ENCODE measurements at places on chromosomes 1 and 21.

GRCh38 chr1:168609741-168610510 is 33.5 kb downstream of the XCL1 start:
- DNase-seq: no peak

DNA sequence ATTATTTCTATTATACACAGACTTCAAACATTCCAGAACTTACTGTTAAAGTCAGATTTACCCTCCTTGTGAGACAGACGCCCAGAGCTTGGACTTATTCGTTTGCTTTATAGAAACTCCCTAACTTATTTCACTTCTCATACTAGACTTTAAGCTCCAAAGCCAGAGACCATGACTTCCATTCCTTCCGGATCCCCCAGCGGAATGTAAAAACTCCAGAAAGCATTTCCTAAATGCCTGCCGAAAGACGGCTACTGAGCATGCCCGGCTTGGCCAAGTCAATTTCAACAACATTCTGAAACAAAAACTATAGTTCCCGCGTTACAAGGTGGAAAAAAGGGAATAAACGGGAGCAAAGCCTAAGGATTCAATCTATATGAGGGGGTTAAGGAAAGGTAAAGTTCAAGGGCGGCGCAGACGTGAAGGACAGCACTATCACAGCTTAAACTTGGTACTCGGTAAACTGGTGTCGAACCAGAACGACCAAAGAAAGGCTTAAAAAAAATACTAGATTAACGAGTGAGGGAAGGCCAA is 1.1 kb downstream of the USP48 start:
- DNase-seq: no peak

GRCh38 chr1:7621334-7622219 is 149.5 kb upstream of the VAMP3 start:
- no peak for DNase-seq

DNA sequence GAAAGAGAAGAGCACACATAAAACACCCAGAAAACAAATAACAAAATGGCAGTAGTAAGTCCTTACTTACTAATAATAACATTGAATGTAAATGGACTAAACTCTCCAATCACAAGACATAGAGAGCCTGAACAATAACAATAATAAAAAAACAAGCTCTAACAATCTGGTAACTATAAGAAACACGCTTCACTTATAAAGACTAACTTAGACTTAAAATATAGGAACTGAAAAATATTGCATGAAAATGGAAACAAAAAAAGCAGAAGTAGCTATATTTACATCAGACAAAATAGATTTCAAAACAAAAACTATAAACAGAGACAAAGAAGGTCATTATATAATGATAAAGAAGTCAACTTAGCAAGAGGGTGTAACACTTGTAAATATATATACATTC is 83.1 kb upstream of the LYPLAL1 start:
- no peak for DNase-seq

DNA sequence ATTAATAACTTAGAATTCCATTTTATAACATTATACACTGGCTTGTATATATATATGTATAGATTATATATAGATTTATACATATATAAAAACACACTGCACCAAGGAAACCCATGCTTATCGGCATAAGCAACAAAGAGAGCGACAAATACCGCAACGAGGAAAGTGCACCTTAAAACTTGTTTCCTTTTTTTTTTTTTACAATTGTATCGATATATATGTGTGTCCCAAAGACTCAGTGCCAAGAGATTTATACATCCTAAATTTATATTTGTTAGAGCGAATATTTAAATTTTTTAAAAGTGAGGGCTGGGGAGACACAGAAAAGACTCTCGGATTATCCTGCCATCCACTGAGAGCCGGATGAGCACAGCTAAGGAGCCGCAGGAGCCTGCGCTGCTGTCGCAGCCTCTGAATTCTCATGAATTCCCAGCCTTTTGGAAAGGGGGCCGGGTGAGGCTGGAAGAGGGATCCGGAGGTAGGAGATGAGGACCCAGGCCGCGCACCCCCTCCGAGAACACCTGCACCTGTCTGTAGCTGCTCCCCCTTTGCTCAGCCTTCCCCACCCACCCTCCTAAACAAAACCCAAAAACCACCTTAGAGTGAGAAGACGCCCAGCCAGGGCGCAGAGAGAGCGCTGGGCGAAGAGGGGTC is 5.2 kb downstream of the DMRTA2 start:
- no peak for DNase-seq

DNA sequence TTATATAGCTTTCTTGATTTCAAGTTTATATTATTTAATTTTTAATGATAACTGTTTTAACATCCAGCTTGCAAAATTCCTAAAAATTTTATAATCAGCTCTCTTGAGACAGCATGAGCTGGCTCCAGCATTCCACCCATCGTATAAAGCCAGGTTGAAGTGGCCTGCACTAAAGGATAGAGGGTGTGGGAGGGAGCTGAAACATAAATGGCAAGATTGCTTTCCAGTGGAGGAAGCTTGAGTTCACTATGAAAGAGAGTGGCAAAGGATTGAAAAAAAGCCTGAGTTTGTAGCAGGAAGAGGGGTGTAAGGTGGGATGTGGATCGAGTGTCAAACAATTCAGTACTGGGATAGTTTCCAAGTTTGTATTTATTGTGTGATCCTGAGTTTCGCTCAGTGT is 48.5 kb upstream of the ZNF644 start:
- no peak for DNase-seq

- DNase-seq: no peak
These were observed 1.5 kb downstream of the KCNA3 start for GRCh38 chr1:110673197-110673701.

- no peak for DNase-seq
These were observed 12.8 kb downstream of the BACE2 start for GRCh38 chr21:41180752-41181151.

DNA sequence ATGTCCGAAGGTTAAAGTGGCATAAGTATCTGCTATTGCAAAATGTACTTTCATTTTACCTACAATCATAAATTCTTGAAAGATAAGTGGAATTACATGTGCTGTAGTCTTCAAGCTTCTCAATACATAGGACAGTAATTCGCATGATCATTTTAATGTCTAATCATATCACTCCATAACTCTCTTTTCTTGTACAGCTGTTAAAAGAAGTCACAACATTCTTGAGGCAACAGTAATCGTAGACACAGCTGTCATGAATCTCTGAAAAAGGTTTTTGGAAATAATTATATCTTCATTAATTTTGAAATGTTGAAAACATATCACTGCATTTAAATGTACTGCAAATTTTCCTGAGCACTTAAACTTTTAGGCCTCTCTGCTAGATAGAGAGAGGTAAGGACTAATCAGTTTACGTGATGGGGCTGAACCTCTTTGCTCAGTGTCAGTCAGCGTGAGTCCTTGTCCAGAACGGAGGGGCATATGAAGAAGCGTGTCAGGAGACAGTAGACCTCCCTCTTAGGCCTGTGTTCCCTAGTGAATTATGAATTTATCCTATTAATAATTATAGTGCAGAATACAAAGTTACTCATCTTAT is 133.4 kb downstream of the NEK7 start:
- no peak for DNase-seq

GRCh38 chr1:167185974-167186657 is 34.6 kb upstream of the POU2F1 start:
- DNase-seq: no peak

GRCh38 chr1:7565099-7565750 is 205.9 kb upstream of the VAMP3 start:
- no peak for DNase-seq

DNA sequence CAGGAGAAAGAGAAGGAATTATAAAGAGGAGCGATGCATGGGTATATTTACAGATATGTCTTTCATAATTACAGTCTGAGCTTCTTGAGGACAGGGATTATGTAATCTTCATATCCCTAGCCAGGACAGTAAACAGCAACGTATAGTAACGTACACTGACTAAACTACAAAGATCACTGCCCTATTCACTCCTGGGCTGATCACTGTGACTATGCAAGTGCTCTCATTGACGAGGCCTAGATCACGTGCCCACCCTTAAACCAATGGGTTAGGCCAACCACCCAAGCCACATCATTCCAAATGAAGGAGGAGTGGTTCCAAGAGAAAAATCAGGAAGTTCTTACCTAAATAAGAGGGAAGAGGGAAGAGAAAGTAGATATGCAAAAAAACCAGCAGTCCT is 18.5 kb downstream of the PIK3R3 start:
- no peak for DNase-seq

GRCh38 chr1:230772457-230773395 is 25.5 kb downstream of the CAPN9 start:
- no peak for DNase-seq

DNA sequence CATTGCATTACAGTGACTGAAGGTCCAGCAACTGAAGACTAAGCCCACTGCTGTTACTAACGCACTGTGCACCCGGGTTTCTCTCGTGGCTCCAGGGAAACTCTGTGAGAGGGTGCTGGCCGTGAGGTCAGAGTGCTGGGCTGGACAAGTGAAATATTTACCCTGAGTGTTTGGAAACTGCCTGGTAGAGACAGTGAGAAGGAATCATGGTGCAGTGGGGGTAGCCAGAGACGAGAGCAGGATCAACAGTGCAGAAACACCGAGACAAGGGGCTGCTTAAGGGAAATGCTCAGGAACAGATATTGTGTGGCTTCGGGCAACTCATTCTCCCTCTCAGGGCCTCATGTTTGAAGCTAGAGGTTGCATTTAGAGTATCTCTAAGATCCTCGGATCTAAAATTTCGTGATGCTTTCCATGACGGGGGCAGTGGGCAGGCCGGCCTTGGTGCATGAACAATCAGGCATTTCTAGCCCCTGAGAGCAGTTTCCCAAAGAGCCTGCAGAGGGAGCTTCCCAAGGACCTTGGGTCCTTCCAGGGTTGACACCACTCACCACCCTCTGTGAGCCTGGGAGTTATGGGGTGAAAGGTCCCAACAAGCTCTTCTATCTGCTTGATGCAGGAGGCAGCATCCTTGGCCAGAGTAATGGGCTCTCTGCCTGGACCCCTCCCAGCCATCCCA is 9.7 kb downstream of the CD2 start:
- DNase-seq: peak; percentile 24

DNA sequence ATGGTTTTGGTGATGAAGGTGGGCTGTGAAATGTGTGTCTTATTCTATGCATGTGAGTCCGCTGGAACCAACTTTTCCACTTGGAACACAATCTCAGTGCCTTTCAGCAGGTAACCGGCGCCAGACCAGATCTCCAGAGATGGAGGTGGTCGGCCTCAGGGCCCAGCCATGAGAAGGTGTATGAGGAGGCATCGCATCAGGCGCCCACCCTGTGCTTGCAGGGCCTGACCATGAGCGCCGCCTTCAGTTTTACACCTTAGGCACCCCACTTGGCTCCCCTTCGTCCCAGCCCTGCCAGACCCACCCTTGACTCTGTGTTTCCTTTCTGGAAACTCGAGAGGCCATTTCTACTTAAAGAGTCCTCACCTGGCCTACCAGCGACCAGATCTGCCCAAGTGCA is 48.6 kb upstream of the ATF3 start:
- no peak for DNase-seq

- DNase-seq: no peak
These were observed 27.2 kb upstream of the ERG start for GRCh38 chr21:38525454-38525853.

- no peak for DNase-seq
These were observed 782 bp downstream of the CSDE1 start for GRCh38 chr1:114756949-114757454.

GRCh38 chr1:198754670-198755069 is 115.8 kb downstream of the PTPRC start:
- no peak for DNase-seq

GRCh38 chr1:13513895-13514546 is at the start of gene LRRC38:
Gene LRRC38 (minus strand): TSS chr1:13514003. CDS start chr1:13513593, 410 bp downstream.
- no peak for DNase-seq

GRCh38 chr1:229067546-229067945 is 203.4 kb upstream of the RAB4A start:
- DNase-seq: no peak

DNA sequence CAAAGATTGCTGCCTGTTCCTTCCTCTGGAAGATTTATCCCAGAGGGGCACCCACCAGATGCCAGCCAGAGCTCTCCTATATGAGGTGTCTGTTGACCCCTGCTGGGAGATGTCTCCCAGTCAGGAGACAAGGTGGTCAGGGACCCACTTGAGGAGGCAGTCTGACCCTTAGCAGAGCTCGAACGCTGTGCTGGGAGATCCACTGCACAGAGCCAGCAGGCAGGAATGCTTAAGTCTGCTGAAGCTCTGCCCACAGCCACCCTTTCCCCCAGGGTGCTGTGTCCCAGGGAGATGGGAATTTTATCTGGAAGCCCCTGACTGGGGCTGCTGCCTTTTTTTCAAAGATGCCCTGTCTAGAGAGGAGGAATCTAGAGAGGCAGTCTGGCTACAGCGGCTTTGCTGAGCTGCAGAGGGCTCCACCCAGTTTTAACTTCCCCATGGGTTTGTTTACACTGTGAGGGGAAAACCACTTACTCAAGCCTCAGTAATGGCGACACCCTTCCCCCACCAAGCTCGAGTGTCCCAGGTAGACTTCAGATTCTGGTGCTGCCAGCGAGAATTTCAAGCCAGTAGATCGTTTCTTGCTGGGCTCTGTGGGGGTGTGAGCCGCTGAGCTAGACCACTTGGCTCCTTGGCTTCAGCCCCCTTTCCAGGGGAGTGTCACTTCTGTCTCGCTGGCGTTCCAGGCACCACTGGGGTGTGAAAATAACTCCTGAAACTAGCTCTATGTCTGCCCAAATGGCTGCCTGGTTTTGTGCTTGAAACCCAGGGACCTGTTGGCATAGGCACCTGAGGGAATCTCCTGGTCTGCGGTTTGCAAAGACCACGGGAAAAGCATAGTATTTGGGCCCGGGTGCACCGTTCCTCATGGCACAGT is 51.1 kb upstream of the PDC start:
- DNase-seq: no peak

DNA sequence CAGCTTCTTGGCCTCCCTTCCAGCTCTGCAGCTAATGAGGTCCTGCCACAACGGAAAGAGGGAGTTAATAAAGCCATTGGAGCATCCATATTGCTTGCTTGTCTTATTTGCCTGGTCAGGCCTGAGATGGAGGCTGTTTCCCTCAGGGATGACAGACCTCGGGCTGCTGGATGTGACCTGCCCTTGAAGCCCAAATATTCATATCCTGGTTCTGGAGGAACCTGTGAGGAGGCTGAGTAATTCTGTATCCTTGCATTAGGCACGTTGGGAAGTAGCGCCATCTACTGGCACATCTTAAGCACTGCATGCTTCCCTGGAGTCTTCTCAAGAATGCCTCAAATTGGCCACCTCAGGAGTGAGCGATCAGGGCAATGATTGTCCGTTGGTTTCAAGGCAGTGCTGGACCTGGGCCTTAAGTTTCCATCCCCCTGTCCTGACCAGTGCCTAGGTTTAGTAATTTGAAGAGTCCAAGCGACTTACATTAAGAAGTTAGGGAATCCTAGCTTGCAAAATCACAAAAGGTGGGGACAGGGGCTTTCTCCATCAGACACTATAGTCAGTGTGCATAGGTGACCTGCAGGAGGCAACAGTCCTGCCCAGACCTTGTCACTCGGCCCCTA is 13.8 kb upstream of the NASP start:
- DNase-seq: peak; percentile 85

All from NCI-H774 (cell line).